B cell (primary cell): ENCODE measurements at places on chromosomes 5 and 9. TPM values are rescaled to one million over a fixed set of nuclear protein-coding genes. Genes with fewer than 3 reads are reported as not detected.
A peak's percentile ranks its signal among the peaks of the same experiment; 100 is the strongest.

PRDM9 gene
- total RNA-seq: not detected in 2 replicates

- no peaks in the 10 kb centered on the region for H3K27me3 ChIP-seq
- H3K36me3 ChIP-seq: no peaks in the 10 kb centered on the region
- H3K27ac ChIP-seq: no peak overlapping the region
- no peaks in the 10 kb centered on the region for H3K4me1 ChIP-seq
Observed at GRCh38 chr5:128876569-128877382, 88.5 kb upstream of the SLC27A6 start.

GRCh38 chr5:2900360-2900759 lies 148.9 kb upstream of the IRX2 start:
- H3K4me3 ChIP-seq: no peak overlapping the region
- H3K27me3 ChIP-seq: no peaks in the 10 kb centered on the region
- no peak for DNase-seq
- no peaks in the 10 kb centered on the region for H3K4me1 ChIP-seq
- no peak overlapping the region for H3K27ac ChIP-seq
- H3K36me3 ChIP-seq: no peaks in the 10 kb centered on the region

DNA sequence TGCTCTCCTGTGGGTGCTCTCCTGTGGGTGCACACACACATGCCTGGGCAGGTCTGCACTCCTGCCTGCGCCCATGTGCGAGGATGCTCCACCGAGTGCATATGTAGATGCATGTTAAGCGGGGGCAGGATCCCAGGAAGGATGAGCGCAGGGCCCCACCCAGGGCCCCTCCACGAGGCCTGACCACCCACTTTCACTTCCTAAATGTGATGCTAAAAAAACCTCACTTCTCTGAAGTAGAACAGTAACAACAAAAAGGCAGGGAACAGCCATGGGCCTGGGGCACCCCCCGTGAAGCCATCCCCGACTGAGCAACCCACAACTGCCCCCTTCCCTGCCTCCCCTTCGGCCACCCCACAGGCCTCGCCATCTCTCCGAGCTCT lies 48.2 kb upstream of the SARDH start:
- peaks cover 84% of the 10 kb centered on the region for H3K4me1 ChIP-seq
- peak; percentile 88 for DNase-seq
- peak overlapping the region; percentile 95 for H3K27ac ChIP-seq
- no peaks in the 10 kb centered on the region for H3K27me3 ChIP-seq
- H3K4me3 ChIP-seq: peak overlapping the region; percentile 16

GEMIN5 gene
- 15.5 and 17.1 TPM in 2 replicates for total RNA-seq

C5orf52 gene
- total RNA-seq: not detected in 2 replicates

- H3K36me3 ChIP-seq: no peaks in the 10 kb centered on the region
- DNase-seq: peak; percentile 83
- H3K4me3 ChIP-seq: no peak overlapping the region
- peak overlapping the region; percentile 55 for H3K27ac ChIP-seq
- peaks cover 72% of the 10 kb centered on the region for H3K4me1 ChIP-seq
Observed at GRCh38 chr5:124704594-124705284, 41.7 kb downstream of the ZNF608 start.

DNA sequence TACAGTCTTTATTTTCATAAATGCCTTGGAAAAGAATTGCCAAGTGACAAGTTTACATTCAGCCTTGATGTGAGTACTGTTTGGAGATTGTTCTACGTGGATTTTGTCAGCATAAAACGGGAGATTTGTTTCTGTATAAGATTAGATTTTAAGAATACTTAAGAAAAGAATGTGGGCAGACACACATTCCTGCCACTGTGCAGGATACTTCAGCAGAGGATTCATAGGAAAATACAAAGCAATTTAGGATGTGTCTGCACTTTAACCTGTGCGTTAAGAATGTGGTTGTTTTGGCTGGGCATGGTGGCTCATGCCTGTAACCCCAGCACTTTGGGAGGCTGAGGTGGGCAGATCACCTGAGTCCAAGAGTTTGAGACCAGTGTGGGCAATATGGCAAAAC lies 37.2 kb downstream of the GPR107 start:
- no peaks in the 10 kb centered on the region for H3K27me3 ChIP-seq
- no peak overlapping the region for H3K27ac ChIP-seq
- H3K4me1 ChIP-seq: no peaks in the 10 kb centered on the region
- DNase-seq: no peak
- peaks cover 52% of the 10 kb centered on the region for H3K36me3 ChIP-seq
- H3K4me3 ChIP-seq: no peak overlapping the region

DNA sequence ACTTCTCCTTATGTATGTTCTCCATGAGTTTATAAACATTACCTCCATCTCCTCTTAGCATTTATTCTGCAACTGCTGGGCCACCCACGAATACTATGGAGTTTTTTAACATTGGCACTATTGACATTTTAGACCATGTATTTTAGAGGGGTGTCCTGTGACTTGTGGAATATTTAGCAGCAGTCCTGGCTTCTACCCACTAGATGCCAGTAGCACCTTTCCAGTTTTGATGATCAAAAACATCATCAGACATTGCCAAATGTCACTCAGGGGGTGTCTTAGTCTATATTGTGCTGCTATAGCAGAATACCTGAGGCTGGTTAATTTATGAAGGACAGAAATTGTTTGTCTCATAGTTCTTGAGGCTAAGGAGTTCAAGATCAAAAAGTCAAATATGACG lies 187.5 kb upstream of the RORB start:
- no peaks in the 10 kb centered on the region for H3K36me3 ChIP-seq
- H3K27me3 ChIP-seq: no peaks in the 10 kb centered on the region
- no peak overlapping the region for H3K4me3 ChIP-seq
- H3K27ac ChIP-seq: no peak overlapping the region
- no peak for DNase-seq

GRCh38 chr9:95017661-95018060 lies 291.2 kb downstream of the AOPEP start:
- no peak overlapping the region for H3K4me3 ChIP-seq
- no peak for DNase-seq
- H3K27me3 ChIP-seq: no peaks in the 10 kb centered on the region
- no peaks in the 10 kb centered on the region for H3K4me1 ChIP-seq

DNA sequence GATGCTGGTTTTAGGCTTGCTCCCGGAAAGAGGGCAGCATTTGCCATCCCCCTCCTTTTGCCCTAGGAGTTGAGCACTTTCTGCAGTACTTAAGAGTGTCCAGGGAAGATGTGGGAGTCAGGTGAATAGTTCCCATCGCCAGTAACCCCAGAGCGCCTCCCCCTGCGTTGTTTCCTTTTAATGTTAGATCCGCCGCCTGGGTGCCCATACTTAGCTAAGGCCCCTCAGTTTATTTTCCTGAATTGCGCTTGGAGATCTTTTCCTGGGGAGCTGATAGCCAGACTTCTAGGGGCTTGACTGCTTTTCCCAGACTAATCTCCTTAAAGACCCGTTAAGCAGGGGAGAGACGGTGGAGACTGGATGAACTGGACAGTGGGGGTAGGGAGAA lies 377 bp upstream of the PCDHAC2 start:
- H3K27me3 ChIP-seq: peaks cover 11% of the 10 kb centered on the region
- H3K4me1 ChIP-seq: no peaks in the 10 kb centered on the region

GRCh38 chr5:151100681-151101080 lies 19.8 kb upstream of the TNIP1 start:
- H3K27ac ChIP-seq: no peak overlapping the region
- no peak for DNase-seq

DMGDH gene
- total RNA-seq: 0.47 and 0.87 TPM in 2 replicates

DNA sequence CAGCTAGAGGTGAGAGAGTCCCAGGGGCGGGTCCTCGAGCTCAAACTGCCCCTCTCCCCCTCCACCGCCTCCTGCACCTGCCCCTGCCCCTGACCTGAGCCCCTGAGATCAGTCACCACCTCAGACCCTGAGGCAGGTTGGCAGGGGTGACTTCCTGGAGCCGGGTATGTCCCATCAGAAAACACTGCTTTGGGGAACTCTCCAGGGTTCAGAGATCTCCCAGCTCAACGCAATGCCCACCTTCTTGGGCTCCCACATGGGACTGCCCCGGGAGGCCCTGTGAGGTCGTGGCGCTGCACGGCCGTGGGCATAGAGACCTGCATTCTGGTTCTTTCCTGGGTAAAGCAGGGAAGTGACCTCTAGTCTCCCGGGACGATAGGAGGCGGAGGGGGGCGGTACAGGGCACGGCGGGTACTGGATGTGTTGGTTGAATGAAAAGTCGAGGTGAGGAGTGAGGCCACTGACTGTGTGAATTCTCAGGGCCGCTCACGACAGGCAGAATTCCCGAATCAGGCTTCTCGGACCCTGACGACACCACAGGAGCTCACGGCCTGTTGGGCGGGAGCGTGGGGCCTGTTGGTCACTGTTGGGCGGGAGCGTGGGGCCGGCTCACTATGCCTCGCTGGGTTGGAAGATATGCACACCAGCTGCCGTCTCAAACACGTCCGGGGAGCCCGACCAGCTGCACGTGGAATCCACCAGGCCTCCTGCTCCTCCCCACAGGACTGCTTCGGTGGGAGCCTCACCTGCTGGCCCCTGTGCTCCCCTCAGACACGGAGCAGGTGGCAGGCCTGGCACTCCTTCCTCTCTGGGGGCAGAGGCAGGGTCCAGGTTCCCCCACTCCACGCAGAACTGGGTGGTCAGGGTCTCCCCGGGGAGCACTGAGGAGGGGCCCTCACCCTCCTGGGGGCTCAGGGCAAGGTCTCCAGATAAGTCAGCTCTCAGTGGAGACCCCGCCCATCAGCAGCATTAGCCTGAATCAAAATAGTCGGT lies 178.0 kb upstream of the PPP1R26 start:
- no peaks in the 10 kb centered on the region for H3K36me3 ChIP-seq
- no peak overlapping the region for H3K27ac ChIP-seq
- no peaks in the 10 kb centered on the region for H3K27me3 ChIP-seq
- no peak overlapping the region for H3K4me3 ChIP-seq
- no peak for DNase-seq

C5orf63 gene
- total RNA-seq: 20.0 and 25.4 TPM in 2 replicates

DNA sequence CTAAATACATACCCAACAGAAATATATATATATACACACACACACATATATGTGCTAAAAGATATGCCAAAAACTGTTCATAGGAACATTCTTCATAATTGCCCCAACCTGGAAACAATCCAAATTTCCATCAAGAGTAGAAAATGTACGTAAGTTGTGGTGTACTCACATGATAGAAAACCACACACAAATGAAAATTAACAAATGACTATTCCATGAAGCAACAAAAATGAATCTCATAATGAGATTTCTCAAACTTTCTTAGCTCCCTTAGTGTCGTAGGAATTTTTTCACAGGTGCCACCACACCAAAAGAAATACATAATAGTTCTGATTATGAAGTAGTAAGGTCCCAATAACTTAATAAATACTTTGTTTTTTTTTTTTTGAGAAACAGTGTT lies 7.8 kb downstream of the ATP10B start:
- H3K27ac ChIP-seq: no peak overlapping the region
- no peaks in the 10 kb centered on the region for H3K36me3 ChIP-seq
- no peaks in the 10 kb centered on the region for H3K4me1 ChIP-seq

DNA sequence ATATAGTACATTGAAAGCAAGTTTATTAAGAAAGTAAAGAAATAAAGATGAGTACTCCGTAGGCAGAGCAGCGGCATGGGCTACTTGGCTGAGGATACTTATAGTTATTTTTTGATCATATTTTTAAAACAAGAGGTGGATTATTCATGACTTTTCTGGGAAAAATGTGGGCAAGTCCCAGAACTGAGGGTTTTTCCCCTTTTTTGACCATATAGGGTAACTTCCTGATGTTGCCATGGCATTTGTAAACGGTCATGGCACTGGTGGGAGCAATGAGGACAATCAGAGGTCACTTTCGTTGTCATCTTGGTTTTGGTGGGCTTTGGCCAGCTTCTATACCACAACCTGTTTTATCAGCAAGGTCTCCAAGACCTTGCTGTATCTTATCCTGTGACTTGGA lies 5.2 kb upstream of the BASP1 start:
- H3K4me3 ChIP-seq: no peak overlapping the region
- no peak overlapping the region for H3K27ac ChIP-seq
- DNase-seq: no peak

ZER1 gene
- total RNA-seq: 42.2 and 44.0 TPM in 2 replicates

- H3K4me1 ChIP-seq: no peaks in the 10 kb centered on the region
- H3K27me3 ChIP-seq: no peaks in the 10 kb centered on the region
Observed at GRCh38 chr9:120423812-120424211, 156.2 kb downstream of the CDK5RAP2 start.

DNA sequence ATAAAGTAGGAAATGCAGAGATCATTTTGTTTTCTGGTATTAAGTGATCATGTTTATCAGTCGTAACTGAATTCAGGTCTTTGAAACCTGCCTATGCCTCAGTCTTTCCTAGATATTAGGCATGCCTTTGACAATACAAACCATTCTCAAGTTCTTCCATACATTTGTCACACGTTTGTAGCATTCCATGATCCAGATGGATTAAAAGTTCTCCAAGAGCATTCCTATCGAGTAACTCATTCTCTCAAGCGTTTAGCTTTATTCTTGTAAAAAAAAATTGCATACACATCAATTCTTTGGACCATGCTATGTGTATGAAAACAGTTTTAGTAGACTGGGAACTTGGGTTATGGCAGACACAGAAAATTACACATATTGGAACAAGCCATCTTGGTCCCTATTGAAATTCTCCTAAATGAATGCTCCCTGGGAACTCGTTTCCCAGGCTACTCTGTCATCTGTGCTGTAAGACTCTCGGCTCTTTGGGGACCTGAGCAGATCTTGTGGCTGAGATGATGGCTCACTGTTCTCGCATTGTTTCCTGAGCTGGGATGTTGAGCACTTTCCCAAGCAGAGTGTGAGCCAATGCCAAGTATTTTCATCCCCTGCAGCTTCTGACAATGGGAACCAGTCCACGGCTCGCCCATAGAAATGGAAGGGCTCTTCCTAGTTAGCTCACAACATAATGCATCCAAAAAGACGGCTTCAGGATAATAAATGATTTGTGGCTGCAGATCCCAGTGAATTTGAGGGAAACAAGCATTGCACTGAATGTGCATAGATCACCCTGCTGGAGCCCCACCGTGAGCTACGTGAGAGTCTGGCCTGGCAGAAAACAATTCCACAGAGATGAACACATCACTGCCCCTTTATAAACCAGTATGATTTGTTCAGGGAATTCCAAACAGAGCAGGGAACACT lies 230.2 kb downstream of the IRX1 start:
- no peaks in the 10 kb centered on the region for H3K27me3 ChIP-seq
- H3K4me3 ChIP-seq: no peak overlapping the region
- DNase-seq: no peak
- no peaks in the 10 kb centered on the region for H3K4me1 ChIP-seq
- H3K27ac ChIP-seq: no peak overlapping the region

GRCh38 chr5:139091439-139092156 lies 106.6 kb downstream of the SIL1 start:
- no peak for DNase-seq
- H3K27me3 ChIP-seq: no peaks in the 10 kb centered on the region
- H3K4me3 ChIP-seq: no peak overlapping the region
- peaks cover 19% of the 10 kb centered on the region for H3K4me1 ChIP-seq
- H3K27ac ChIP-seq: no peak overlapping the region

GRCh38 chr5:158267228-158267627 lies 408.3 kb upstream of the CLINT1 start:
- no peaks in the 10 kb centered on the region for H3K36me3 ChIP-seq
- no peak for DNase-seq
- no peak overlapping the region for H3K4me3 ChIP-seq
- H3K4me1 ChIP-seq: no peaks in the 10 kb centered on the region

GABRA1 gene
- total RNA-seq: not detected in 2 replicates

GRCh38 chr5:76789991-76790581 lies 28.7 kb upstream of the F2RL1 start:
- H3K36me3 ChIP-seq: no peaks in the 10 kb centered on the region
- H3K27ac ChIP-seq: no peak overlapping the region
- H3K4me3 ChIP-seq: no peak overlapping the region
- H3K27me3 ChIP-seq: no peaks in the 10 kb centered on the region
- H3K4me1 ChIP-seq: no peaks in the 10 kb centered on the region

GRCh38 chr9:90616806-90617205 lies 25.8 kb downstream of the DIRAS2 start:
- H3K27me3 ChIP-seq: peaks cover 4% of the 10 kb centered on the region
- H3K4me1 ChIP-seq: no peaks in the 10 kb centered on the region
- no peaks in the 10 kb centered on the region for H3K36me3 ChIP-seq
- H3K4me3 ChIP-seq: no peak overlapping the region
